ENCODE measurements at places on chromosomes 6 and 20.

- no peak for DNase-seq
Measured at GRCh38 chr6:165910184-165910966, 247.3 kb upstream of the PDE10A start.

DNA sequence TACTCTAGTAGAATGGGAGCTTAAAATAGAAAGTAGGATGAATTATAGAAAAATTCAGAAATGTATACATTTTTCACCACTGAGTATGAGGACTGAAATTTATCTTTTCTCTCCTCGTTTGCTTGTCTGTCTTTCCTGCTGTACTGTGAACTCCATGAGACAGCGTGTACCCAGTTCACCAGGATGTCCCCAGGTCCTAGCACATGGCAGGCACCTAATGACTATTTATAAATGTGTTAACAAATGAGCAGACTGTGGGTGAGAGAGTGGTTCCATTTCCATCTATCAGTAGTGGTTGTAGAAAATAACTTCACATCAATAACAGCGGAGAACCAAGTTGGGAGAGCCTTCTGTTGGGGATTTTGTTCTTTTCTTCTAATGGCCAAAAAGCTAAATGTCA lies 106.3 kb downstream of the NUS1 start:
- no peak for DNase-seq

- no peak for DNase-seq
Measured at GRCh38 chr6:37585937-37586336, 86.2 kb upstream of the CCDC167 start.

DNA sequence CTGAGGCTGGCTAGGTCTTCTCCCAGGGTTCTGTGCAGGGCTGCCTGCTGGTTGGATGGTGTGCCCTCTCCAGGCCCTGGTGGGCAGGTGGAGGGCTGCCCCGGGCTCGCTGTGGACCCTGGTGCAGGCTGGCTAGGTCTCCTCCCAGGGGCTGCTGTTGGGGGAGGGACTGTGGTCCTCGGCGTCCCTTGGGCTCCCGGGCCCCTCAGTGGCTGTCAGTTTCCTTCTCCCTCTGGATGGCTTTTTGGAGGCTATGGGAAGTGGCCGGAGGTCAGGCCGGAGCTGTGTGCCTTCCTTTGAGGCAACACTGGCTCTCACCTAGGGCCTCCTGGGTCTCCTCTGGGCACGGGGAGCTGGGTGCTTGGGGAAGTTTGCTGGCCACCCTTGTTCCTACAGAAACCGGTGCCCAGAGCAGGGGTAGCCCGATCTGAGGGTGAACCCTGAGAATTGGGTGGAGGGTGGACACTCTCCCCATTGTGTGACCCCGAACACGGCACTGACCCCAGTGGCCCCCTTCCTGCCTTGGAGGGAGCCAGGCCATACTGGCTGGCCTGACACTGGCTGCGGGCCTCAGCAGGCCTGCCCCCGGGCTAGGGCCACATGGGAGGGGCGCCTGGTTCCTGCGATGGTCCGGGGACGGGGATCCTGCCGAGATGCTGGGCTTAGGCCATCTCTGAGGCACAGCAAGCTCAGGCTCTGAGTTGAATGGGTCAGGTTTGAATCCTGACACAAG lies 3.8 kb upstream of the CABLES2 start:
- DNase-seq, result no peak

- DNase-seq, result no peak
Measured at GRCh38 chr6:26198722-26199056, 111.5 kb downstream of the HFE start.

GRCh38 chr6:168450917-168451316 lies 9.9 kb downstream of the SMOC2 start:
- DNase-seq, result no peak

GRCh38 chr20:2149507-2149906 lies 47.9 kb downstream of the STK35 start:
- DNase-seq, result no peak

- DNase-seq, result no peak
Measured at GRCh38 chr6:150485161-150485958, 114.3 kb upstream of the PLEKHG1 start.

DNA sequence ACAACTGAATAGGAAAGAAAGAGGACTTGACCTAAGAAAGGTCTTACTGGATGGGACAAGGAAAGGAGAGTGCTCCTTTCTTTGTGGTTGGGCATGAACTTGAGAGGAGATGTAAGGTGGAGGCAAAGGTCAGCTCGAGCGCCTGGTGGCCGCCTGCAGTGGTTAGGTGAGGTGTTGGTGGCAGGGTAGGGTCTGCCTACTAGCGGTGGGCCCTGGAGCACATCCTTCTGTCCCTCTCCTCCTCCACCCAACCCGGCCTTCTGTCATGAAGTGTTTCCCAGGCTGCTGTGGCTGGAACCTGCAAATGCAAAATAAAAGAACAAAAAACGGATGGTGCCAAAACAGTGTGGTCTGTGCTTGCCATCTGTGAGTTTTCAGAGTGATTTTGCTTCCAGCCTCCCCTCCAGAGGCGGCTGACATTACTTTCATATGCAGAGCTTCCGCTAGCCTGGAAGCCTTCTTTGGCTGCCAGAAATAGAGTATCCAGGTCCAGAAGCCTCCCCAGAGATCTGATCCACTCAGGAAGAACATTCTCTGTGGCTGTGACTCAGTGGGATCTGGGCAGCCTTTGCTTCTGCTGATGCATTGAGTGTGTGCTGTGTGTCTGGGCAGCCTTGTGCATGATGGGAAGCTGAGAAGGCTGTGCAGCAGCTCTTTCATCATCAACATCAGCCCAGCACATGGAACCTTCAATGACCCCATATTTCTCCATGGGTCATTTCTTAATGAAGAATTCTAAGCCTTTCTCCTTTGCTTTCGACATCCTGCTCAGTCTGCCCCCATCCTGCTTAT lies 79.8 kb upstream of the FAM184A start:
- no peak for DNase-seq

GRCh38 chr6:121912905-121913304 lies 477.5 kb downstream of the GJA1 start:
- DNase-seq, result no peak

- DNase-seq, result no peak
Measured at GRCh38 chr6:117928833-117929232, 21.8 kb downstream of the SLC35F1 start.

All from CD4-positive, alpha-beta T cell (primary cell).